Stimulated activated CD8-positive, alpha-beta memory T cell treated with anti-CD3 and anti-CD28 coated beads, Interleukin-15, amount 100 ng/mL, for 24 hours (primary cell): ENCODE measurements at places on chromosomes 2 and 18.

DNA sequence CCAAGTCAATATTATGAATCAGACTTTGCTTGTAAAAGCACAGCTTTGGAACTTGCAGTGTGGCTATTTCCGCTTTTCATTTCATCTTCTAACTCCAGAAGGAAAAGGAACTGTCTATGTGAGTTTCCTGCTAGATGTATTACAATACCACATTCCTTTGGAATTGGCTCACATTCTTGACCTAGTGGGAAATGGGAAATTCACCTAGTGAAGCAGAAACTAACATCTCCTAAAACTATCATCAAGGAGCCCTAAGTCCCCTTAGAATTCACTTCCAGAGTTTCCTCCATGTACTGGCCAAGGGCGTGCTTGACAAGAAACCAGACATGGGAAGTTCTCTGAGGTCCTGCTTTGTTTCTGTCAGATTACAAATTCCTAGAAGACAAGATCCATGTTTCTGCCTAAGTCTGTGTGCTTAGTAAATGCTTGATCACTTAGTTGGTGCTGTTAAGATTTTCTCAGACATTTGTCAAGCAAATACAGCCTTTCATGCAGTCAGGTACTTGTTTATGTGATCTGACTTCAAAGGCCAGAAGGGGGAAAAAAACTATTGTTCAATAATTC, 275.7 kb upstream of the FN1 start:
- DNase-seq = no peak

- no peak for DNase-seq
Observed at GRCh38 chr2:18402-19271, 27.7 kb downstream of the FAM110C start.

- DNase-seq = no peak
Observed at GRCh38 chr2:219642069-219642454, 14.6 kb downstream of the SLC4A3 start.

GRCh38 chr2:172790404-172790803, 54.8 kb downstream of the RAPGEF4 start:
- no peak for DNase-seq
